K562 (cell line): ENCODE measurements at places on chromosomes 5 and 9. TPM values are rescaled to one million over a fixed set of nuclear protein-coding genes. Genes with fewer than 3 reads are reported as not detected.

Gene TMEM215
- total RNA-seq, result not detected in 2 replicates

Gene MYO10
- 0.24 and 0.34 TPM in 2 replicates for total RNA-seq

Gene FREM1
- total RNA-seq, result 0.11 and 0.13 TPM in 2 replicates

Gene ANKH
- 12.2 and 13.4 TPM in 2 replicates for total RNA-seq

Gene CMYA5
- total RNA-seq, result 0.22 and 0.31 TPM in 2 replicates

Gene FOXD1
- total RNA-seq, result 0.22 and 0.40 TPM in 2 replicates

Gene LVRN
- total RNA-seq, result 2.9 and 4.1 TPM in 2 replicates

Gene DMRT3
- total RNA-seq, result not detected in 2 replicates

Gene SEMA6A
- 0.42 and 0.56 TPM in 2 replicates for total RNA-seq

Gene LSM11
- total RNA-seq, result 6.2 and 6.7 TPM in 2 replicates

Gene LEAP2
- 1.8 and 2.0 TPM in 2 replicates for total RNA-seq

Gene TEX48
- not detected in 2 replicates for total RNA-seq

Gene ZFP37
- 0.22 and 0.27 TPM in 2 replicates for total RNA-seq

Gene LRRC70
- 0.73 and 0.83 TPM in 2 replicates for total RNA-seq

Gene PTPDC1
- 5.5 and 5.7 TPM in 2 replicates for total RNA-seq

Gene MLANA
- total RNA-seq, result not detected in 2 replicates

Gene CTNNAL1
- 46.9 and 48.8 TPM in 2 replicates for total RNA-seq

Gene EQTN
- not detected in 2 replicates for total RNA-seq

Gene NOTCH1
- 26.7 and 31.4 TPM in 2 replicates for total RNA-seq

Gene QRFP
- total RNA-seq, result not detected in 2 replicates

Gene F12
- 18.3 and 22.6 TPM in 2 replicates for total RNA-seq

Gene BAAT
- 0.27 and 0.36 TPM in 2 replicates for total RNA-seq

Gene UGT3A1
- not detected in 2 replicates for total RNA-seq

Gene ROR2
- 33.6 and 33.8 TPM in 2 replicates for total RNA-seq

Gene GRIA1
- not detected in 2 replicates for total RNA-seq

Gene SV2C
- total RNA-seq, result not detected in 2 replicates

Gene NME5
- not detected in 2 replicates for total RNA-seq

Gene MRNIP
- 18.4 and 20.7 TPM in 2 replicates for total RNA-seq

Gene SELENOP
- total RNA-seq, result 6.0 and 6.2 TPM in 2 replicates

Gene DOCK2
- 28.2 and 29.1 TPM in 2 replicates for total RNA-seq

Gene SLC9A3
- total RNA-seq, result 4.0 and 4.4 TPM in 2 replicates

Gene CCIN
- total RNA-seq, result not detected in 2 replicates

Gene SLC1A3
- total RNA-seq, result 0.09 and 0.13 TPM in 2 replicates

Gene CACNA1B
- total RNA-seq, result 0.02 and 0.04 TPM in 2 replicates

Gene PGM5
- total RNA-seq, result 0.24 and 0.45 TPM in 2 replicates

Gene BHMT
- total RNA-seq, result 0.16 TPM in 1 of 2 replicates, not detected in the other

Gene IL13
- total RNA-seq, result not detected in 2 replicates

Gene MEF2C
- 56.5 and 64.5 TPM in 2 replicates for total RNA-seq

Gene TXNDC8
- not detected in 2 replicates for total RNA-seq

Gene FBLL1
- total RNA-seq, result not detected in 2 replicates

Gene AGXT2
- total RNA-seq, result not detected in 2 replicates

Gene STC2
- 19.2 and 21.8 TPM in 2 replicates for total RNA-seq

Gene ZNF300
- 7.6 and 8.1 TPM in 2 replicates for total RNA-seq

Gene BTNL8
- total RNA-seq, result 0.13 TPM in 1 of 2 replicates, not detected in the other

Gene KCNMB1
- total RNA-seq, result not detected in 2 replicates

Gene SYK
- 29.4 and 32.7 TPM in 2 replicates for total RNA-seq

Gene ARID3C
- not detected in 2 replicates for total RNA-seq

Gene ORM2
- 0.98 and 1.5 TPM in 2 replicates for total RNA-seq

Gene ACSL6
- 1.5 and 1.6 TPM in 2 replicates for total RNA-seq

Gene LHX6
- 13.4 and 14.0 TPM in 2 replicates for total RNA-seq

Gene ZNF367
- 13.1 and 13.2 TPM in 2 replicates for total RNA-seq

Gene SEMA5A
- total RNA-seq, result 0.02 and 0.07 TPM in 2 replicates

Gene EDIL3
- 0.09 and 0.11 TPM in 2 replicates for total RNA-seq

Gene WWC1
- 0.42 and 0.60 TPM in 2 replicates for total RNA-seq

Gene FBXW5
- total RNA-seq, result 99.7 and 103 TPM in 2 replicates

Gene ANKRD31
- 0.04 and 0.07 TPM in 2 replicates for total RNA-seq

Gene SLC25A2
- 0.34 TPM in 1 of 2 replicates, not detected in the other for total RNA-seq

Gene WDR38
- total RNA-seq, result not detected in 2 replicates

Gene GAS1
- 0.07 TPM in 1 of 2 replicates, not detected in the other for total RNA-seq

Gene SLCO6A1
- total RNA-seq, result 0.11 TPM in 1 of 2 replicates, not detected in the other
